ENCODE measurements at places on chromosomes 1 and 21.

DNA sequence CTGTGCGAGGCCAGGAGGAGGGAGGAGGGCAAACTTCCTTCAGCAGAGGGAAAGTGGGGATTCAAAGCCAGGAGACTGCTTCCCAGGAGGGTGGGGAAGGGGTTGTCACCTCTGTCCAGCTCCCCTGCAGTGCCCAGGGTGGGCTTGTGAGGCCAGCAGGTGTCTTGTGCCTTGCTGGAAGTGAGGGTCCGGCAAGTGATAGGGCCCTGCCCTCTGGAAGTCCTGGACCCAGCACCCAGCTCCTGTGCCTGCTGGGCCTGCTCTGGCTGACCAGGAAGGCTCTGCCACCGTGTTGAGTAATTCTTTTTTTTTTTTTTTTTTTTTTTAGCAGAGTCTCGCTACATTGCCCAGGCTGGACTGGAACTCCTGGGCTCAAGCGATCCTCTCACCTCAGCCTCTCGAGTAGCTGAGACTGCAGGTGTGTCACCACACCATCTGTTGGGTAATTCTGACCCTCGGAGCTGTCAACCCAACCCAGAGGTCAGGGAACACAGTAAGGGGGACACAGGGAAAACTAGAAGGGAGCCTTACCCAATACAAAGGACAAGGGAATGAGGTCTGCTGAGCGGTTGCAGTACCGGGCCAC is 1.0 kb downstream of the BEST4 start:
- no peak for DNase-seq

GRCh38 chr21:31872452-31873274 is at the start of gene HUNK:
Gene HUNK, plus strand, starts transcription at chr21:31873020. Its CDS starts 655 bp downstream, at chr21:31873675.
- peak; percentile 31 for DNase-seq

DNA sequence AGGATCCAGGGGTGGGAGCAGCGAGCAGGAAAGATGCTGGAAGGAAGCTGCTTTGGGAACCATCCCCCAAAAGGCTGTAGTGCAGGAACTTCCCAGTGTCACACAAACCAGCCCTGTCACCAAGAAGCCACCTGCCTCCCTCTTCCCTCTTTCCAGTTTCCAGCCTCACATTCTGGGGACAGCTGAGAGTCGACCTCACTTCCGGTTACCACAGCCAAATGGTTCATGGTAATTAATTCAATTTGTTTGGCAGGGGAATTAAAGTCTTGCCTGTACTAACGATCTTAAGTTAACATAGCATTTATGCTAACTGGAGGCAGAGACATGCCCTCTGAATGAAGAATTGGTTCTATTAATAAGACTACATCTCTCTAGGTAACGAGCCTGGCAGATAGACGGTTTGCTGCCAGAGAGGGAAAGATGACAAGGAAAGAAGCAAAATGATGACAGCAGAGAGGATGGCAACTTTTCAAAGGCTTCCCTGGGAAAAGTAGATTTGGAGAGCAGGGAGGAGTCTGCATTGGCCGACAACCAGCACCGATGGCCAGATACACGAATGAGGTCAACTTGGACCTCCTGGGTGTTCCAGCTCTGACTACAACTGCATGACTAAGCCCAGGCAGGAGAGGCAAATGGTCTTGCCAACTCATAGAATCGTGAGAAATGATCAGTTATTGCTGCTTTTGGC is 64.1 kb downstream of the TMCO4 start:
- no peak for DNase-seq

GRCh38 chr1:29945426-29945825 is 709.1 kb downstream of the PTPRU start:
- no peak for DNase-seq
